Breast epithelium (tissue), 4 donors: ENCODE measurements at places on chromosomes 1 and 21.

GRCh38 chr21:33039536-33039935 lies 13.8 kb downstream of the OLIG2 start:
- H3K27me3 ChIP-seq, result no peaks in the 10 kb centered on the region
- DNase-seq, result no peak
- H3K27ac ChIP-seq, result no peak overlapping the region
- no peaks in the 10 kb centered on the region for H3K4me1 ChIP-seq

- H3K27ac ChIP-seq, result no peak overlapping the region
- no peaks in the 10 kb centered on the region for H3K36me3 ChIP-seq
- H3K4me3 ChIP-seq, result no peak overlapping the region
- H3K27me3 ChIP-seq, result no peaks in the 10 kb centered on the region
Measured at GRCh38 chr1:66214901-66215300, 319.1 kb upstream of the SGIP1 start.

DNA sequence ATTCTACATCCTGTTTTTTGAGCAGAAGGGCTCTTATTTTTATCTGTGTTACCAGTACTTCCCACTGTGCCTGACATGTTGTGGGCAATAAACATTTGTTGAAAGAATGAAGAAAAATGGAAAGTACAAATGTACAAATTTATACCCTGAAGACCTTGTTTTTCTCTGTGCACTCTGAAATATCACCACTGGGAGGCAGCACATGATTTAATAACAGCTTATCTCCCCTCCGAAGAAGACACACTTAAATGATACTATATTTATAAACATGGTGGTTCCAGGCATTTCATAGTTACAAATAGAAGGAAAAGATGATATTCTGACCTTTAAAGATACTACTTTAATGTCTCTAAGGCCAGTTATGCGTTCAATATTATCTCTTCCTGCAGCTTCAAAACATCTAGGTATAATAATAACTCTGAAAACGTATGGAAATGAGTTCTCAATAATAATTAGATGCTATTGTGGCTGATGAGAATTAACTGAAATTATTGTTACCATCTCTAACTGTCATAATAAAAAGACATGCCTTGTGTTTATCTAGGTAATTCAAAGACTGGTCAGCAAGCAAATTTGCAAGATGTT lies 12.8 kb downstream of the DYNLT5 start:
- H3K36me3 ChIP-seq, result no peaks in the 10 kb centered on the region
- H3K4me1 ChIP-seq, result no peaks in the 10 kb centered on the region

GRCh38 chr1:190479516-190479915 lies 1.9 kb upstream of the BRINP3 start:
- no peak overlapping the region for H3K4me3 ChIP-seq
- no peaks in the 10 kb centered on the region for H3K27me3 ChIP-seq
- H3K27ac ChIP-seq, result no peak overlapping the region
- H3K36me3 ChIP-seq, result no peaks in the 10 kb centered on the region

DNA sequence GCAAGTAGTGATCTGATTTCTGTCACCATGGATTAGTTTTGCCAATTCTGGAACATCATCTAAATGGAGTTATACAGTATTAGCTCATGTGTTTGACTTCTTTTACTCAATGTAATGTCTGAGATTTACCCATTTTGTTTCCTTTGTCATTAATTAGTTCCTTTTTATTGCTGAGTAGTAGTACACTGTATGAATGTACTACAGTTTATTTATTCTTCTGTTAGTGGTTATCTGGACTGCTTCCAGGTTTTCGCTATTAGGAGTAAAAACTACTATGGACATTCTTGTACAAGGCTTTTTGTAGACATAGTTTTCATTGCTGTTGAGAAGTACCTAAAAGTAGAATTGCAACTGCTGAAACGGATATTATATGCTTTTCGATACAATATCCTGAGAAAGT lies 14.1 kb downstream of the SUCO start:
- no peak overlapping the region for H3K27ac ChIP-seq
- no peaks in the 10 kb centered on the region for H3K36me3 ChIP-seq
- no peak overlapping the region for H3K4me3 ChIP-seq
- H3K27me3 ChIP-seq, result no peaks in the 10 kb centered on the region
- no peaks in the 10 kb centered on the region for H3K4me1 ChIP-seq

- no peaks in the 10 kb centered on the region for H3K36me3 ChIP-seq
- peaks cover 12% of the 10 kb centered on the region for H3K4me1 ChIP-seq
- H3K27ac ChIP-seq, result peak overlapping the region; percentile 98
- no peaks in the 10 kb centered on the region for H3K27me3 ChIP-seq
- no peak for DNase-seq
Measured at GRCh38 chr1:203325026-203325417, 19.7 kb downstream of the BTG2 start.

DNA sequence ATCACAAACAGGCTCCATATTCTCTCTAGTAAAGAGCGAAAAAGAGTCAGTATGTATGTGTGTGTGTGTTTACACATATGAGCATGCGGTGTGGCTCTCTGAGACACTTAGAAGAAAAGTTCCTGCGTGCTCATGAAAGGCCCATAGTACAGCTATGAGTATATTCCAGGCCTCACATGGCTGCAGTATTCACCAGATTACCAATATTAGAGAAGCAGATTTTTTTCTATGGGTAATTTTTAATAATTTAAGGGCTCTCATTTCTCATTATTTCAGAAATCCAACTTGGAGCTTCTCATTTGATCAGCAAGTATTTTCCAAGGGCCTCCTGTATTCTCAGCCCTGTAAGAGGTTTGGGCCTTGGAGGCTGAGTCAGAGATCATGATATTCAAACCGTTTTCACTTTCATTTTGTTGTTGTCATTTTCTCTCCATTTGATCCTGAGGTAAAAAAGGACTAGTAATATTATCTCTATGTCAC lies 232.9 kb upstream of the SGIP1 start:
- no peaks in the 10 kb centered on the region for H3K27me3 ChIP-seq
- peak overlapping the region; percentile 69 for H3K27ac ChIP-seq
- peak overlapping the region; percentile 57 for H3K4me3 ChIP-seq
- DNase-seq, result no peak
- no peaks in the 10 kb centered on the region for H3K36me3 ChIP-seq
